MG63 (cell line): ENCODE measurements at places on chromosomes 4 and X.

DNA sequence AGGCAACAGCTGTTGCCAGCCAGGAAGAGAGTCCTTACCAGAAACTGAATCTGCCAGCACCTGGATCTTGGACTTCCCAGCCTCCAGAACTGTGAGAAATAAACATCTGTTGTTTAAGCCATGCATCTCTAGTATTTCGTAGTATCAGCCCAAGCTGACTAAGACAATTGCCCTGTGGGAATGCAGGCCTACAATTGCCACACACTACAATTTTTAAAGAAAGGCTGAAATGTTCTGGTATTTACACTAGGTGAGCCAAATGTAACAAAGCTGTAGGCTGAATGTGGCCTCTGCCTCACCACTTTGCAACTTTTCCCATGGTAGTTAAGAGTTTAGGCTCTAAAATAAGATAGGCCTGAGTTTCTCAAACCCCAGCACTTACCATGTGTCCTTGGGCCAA lies 59.1 kb downstream of the SPATA18 start:
- DNase-seq: no peak

GRCh38 chr4:11165052-11165451 lies 263.6 kb downstream of the HS3ST1 start:
- DNase-seq: peak; percentile 9

DNA sequence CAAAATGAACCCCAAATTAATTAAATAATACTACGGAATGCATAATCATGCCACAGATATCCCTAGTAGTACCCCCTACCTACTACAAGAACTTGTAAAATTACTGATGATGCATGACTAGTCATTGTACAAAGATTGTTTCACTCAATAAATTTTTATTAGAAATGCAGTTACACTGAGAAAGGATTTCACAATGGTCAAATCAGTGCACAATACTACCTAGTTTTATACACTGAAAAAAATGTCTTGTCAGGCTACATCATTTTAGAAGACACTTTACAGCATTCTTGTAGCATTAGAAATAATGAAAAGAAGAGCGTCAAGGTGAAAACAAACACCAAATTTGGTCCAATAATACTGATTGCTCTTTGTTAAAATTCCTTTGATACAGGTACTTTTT lies 178.8 kb downstream of the GPM6A start:
- no peak for DNase-seq

- no peak for DNase-seq
Observed at GRCh38 chr4:126799416-126799815, 833.3 kb upstream of the INTU start.

GRCh38 chrX:2578864-2579263 lies 78.1 kb upstream of the DHRSX start:
- DNase-seq: no peak

DNA sequence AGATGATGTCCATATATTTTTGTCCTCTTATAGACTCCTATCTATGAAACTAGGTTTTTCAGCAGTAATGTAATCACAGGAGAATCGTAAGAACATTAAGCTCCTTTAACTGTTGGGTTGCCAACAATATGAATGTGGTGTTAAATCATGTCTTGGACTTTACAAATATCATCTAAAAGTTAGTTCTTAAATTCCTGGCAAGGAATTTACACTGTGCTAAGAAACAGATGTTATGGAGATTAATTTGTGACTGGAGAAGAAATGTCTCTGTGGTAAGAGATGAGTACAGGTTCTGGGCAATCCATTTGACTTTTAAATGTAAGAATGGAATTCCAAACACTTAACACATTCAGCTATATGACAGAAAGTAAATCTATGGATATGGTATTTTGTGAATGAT lies 34.6 kb downstream of the CNKSR2 start:
- DNase-seq: no peak

DNA sequence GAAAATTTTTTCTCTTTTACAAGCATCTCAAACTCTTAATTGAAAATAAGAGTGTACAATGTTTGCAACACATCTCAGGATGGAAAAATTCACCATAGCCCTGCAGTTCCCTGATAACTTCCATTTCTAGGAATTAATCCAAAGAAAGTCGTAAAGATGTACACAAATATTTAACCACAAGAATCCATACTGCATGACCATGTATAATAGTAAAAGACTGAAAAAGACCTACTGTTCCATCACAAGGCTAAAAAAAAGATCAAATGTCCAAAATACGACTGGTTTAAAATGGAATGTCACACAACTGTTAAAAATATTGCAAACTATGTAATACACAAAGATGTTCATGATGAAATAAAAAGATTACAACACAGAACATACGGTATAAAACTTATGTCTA lies 32.1 kb downstream of the HUWE1 start:
- no peak for DNase-seq

DNA sequence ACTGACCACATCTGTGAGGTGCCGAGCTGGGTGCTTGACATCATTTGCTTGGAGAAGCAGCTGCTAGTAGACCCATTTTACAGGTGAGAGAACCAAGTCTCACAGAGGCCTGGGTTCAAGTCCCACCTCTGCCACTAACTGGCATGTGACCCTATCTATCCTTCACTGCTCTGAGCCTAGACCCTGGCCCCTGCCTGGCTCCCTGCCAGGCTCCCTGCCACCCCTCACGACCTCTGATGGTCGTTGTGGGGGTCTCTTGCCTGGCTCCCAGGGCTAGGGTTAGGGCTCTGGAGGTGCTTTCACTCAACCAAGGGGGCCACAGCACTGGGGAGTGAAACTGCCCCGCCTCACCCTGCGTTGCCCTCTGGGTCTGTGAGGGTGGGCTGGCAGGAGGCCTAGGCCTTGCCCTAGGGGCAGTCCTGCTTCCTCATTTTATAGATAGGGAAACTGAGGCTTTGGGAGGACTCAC lies 7.2 kb upstream of the ADD1 start:
- DNase-seq: no peak

GRCh38 chrX:12701628-12702027 lies 89.6 kb upstream of the PRPS2 start:
- peak; percentile 59 for DNase-seq

DNA sequence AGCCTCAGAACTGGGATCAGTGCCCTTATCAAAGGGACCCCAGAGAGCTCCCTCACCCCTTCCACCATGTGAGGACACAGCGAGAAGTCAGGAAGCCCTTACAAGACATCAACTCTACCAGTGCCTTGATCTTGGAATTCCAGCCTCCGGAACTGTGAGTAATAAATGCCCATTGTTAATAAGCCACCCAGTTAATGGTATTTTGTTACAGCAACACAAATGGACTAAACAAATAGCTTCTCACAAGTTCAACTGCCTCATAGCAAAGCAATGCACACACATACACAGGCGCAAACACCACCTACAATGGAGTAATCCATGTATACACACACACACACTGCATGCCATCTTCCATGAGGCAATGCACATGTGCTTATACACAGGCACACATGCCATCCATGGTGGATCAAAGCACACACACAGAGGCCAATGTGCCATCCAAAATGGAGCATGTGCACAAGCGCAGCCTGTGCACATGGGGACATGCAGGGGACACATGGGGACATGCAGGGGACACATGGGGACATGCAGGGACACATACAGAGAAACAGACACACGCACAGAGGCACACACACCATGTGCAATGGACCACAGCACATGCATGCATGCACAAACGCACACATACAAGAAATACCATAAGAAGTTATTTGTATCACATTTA lies 137.6 kb upstream of the TBL1X start:
- no peak for DNase-seq

DNA sequence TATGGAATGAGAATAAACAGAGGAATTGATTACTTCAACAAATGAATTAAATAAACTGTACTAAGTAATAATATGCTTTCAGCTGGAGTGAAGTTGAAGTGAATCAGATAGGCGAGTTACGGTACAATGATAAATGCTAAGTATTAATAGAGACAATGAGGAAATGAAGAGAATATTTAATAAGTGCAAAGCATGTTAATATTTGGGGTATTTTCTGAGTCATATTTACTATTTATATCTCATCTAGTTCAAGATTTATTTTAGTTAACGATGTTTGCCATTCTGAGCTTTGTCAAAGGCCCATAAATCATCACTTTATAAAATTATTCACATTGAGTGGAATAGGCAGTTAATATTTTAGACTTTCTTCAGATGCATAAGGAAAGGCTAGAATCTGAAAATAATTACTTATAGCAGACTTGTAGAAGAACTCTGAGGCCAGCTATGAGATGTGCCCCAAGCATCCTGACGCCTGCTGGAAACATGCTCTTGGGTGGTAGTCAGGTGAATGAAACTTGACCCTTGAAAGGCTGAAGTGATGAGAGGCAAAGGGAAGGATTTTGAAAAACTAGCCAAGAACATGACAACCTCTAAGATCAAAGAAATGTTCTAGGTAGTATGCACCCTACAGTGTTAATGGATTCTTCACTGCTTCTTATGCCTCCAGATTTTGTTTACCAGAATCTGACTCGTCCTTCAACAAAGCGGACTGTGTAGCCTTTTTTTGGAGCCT lies 133.8 kb upstream of the STIM2 start:
- DNase-seq: no peak

GRCh38 chrX:115650916-115651315 lies 89.9 kb downstream of the PLS3 start:
- DNase-seq: peak; percentile 23

- DNase-seq: no peak
Observed at GRCh38 chr4:73823760-73824159, 12.7 kb upstream of the CXCL6 start.

DNA sequence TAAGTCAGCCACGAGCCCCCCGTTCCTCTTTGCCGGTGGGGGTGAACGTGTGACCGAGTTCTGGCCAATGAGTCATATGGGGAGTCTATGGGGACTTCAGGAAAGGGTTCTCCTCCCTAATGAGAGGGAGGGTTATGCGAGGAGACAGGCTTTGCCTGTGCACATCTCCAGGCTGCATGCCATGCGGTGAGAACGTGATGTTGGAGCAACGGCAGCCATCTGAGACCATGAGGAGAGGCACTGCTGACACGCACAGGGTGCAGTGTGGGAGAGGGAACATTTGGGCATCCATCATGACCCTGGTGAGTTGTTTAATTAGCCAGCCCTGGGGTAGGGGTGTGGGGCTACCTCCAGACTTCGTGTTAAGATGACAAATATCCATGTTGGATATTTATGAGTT lies 55.8 kb downstream of the ABLIM2 start:
- DNase-seq: no peak

GRCh38 chrX:84168574-84168973 lies 19.4 kb downstream of the RPS6KA6 start:
- no peak for DNase-seq

- DNase-seq: no peak
Observed at GRCh38 chr4:114208574-114209151, 229.2 kb upstream of the ARSJ start.

GRCh38 chr4:42706086-42706485 lies 49.2 kb upstream of the ATP8A1 start:
- DNase-seq: no peak

DNA sequence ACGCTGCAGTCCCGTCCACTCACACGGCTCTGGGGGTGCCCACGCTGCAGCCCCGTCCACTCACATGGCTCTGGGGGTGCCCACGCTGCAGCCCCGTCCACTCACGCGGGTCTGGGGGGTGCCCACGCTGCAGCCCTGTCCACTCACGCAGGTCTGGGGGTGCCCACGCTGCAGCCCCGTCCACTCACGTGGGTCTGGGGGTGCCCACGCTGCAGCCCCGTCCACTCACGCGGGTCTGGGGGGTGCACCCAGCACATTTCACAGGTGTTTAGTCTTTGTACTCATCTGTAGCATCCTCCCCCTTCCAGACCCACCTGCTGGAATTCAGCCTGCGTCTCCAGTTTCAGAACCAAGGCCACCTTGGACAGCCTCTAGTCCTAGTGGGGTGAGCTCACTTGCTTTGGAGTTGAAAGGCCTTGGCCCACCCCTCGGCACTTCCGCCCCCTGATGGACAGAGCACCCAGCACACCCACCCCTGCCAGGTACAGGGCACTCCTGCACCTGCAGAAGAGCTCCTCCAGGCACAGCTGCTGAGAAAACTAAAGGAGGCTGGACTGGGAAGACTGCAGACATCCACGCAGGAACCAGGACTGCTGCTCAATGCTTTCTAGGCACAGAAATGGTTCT lies 73.0 kb downstream of the ABLIM2 start:
- no peak for DNase-seq

DNA sequence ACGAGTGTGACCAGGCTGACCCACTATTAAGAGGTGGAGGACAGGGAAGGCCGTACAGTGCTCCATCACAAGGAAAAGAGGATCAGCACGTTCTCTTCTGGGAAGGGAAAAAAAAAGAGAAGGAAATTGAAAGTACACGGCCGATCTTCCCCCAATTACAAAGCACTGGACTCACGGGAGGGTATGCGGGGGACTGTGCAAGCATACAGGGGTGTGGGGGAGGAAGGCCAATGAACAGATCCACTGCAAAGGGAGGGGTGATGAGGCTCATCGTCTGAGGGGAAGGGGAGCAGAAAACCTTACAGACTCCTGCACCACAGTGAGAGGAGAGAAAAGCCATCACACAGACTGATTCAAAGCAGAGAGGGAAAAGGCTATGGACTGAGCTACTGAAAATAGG lies 1.1 kb downstream of the ELK1 start:
- no peak for DNase-seq

- DNase-seq: no peak
Observed at GRCh38 chrX:21412883-21413282, 38.7 kb downstream of the CNKSR2 start.

- no peak for DNase-seq
Observed at GRCh38 chrX:13966071-13966792, 63.5 kb downstream of the GEMIN8 start.

GRCh38 chr4:140156529-140157171 lies 2.7 kb upstream of the MAML3 start:
- DNase-seq: no peak

GRCh38 chrX:71181558-71181909 lies 36.9 kb downstream of the NLGN3 start:
- DNase-seq: peak; percentile 19

- peak; percentile 35 for DNase-seq
Observed at GRCh38 chrX:137195991-137196390, 162.2 kb upstream of the GPR101 start.

DNA sequence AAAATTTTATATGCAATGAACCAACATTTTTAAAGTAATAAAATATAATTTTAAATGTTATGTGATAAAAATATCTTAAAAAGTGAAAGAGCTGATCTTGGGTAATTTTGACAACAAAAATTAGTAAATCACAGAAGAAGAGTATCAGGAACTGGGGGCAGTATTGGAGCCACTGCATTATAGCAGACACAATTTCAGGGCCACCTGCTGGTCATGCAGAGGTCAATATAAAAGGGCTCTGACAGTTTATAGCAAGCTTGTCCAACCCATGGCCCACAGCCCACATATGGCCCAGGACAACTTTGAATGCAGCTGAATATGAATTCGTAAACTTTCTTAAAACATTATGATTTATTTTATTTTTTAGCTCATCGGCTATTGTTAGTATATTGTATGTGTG lies 13.0 kb upstream of the LEF1 start:
- no peak for DNase-seq

GRCh38 chr4:25080571-25080970 lies 49.8 kb upstream of the LGI2 start:
- DNase-seq: no peak

DNA sequence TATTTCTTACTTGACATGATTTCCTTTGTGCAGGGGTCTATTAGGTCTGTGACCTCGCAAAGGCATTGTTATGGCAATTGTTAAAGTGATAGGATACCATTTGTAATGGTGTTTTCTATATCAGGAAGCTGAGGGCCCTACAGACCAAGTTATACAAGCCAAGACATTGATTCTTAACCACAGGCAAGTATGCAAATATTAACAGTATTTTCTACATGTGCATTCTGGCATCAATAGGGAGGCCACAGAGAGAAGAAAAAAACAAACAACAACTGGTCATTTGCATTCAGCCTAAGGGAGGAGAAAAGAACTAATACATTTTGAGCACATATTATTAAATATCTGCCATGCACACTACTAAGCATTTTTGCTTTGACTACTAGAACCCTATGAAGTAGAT lies 28.5 kb downstream of the GBA3 start:
- no peak for DNase-seq
